CD4-positive, alpha-beta T cell treated with Interleukin-15 for 4 hours (primary cell): ENCODE measurements at places on chromosomes 2 and 18.
A peak's percentile ranks its signal among the peaks of the same experiment; 100 is the strongest.

DNA sequence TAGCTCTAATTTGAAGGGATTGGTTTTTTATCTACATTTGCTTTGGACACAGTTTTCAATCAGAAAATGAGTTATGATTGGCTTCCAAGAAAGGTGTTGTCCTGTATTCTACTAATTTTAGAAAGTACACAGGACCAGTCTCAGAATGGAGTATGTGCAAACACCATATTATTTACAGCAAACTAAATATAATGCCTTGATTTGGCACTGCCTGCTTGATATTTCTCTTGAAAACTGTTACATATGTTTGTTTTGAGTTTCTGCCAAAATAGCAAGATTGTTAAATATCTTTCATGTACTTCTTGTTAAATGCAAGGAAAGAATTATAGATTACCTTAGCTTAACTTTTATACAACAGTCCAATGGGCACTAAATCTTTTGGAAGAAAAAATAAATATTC, 694.9 kb downstream of the KCNJ3 start:
- DNase-seq, result no peak

DNA sequence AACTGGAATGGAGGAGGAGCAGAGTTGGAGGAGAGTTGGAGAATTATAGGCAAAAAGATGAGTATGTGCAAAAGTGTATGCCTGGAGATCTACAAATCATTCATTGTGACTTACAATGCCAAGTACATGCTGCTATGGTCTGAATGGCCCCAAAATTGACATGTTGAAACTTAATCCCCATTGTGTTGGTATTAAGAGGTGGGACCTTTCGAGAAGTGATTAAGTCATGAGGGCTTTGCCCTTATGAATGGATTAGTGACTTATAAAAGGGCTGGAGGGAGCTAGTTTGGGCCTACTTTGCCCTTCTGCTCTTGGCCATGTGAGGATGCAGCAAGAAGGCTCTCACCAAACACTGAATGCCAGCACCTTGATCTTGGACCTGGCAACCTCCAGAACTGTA, 6.3 kb upstream of the RBMS1 start:
- no peak for DNase-seq

DNA sequence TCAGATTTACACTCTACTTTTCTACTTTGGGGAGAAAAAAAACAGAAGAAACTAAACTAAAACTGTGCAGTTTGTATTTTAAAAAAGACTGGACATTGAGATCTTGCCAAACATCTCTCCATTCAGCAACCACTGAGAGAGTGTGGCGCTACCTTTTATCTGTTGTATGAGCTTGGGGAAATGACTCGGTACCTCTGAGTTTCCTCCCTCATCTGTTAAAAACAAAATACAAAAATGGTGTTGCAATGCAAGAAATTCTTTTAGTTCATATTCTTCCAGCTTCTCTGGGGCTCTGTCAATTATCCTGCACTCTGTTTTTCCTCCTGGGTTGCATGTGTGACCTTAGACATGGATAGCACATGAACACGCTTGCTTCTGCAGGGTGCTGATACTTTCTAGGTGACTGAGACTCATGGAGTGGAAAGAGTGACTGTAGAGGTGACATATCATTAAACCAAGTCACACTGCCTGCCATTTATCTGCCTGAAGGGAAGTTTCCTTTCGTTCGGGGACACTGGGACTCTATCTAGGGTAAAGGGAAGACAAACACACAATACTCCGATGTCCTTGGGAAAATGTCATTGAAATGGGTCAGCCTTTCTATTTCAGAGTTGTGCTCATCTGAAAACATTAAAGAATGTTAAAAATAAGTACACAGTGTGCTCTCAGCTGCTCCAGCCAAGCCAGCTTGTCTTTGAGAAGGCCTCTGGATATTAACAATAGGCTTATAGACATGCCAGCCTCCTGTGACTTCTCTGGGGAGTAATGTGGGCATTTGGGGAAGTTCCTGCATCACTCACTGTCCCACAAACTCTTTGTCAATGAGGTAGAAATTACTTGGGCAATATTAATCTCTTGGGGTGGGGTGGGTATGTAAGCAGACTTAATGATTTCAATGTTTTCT, 91.4 kb downstream of the TRIB2 start:
- no peak for DNase-seq

- no peak for DNase-seq
Measured at GRCh38 chr2:206890179-206890578, 49.1 kb upstream of the CPO start.

- peak; percentile 60 for DNase-seq
Measured at GRCh38 chr2:101012706-101013181, 10.7 kb downstream of the RPL31 start.

GRCh38 chr2:33425161-33425560, 51.3 kb upstream of the RASGRP3 start:
- no peak for DNase-seq

GRCh38 chr2:215799194-215799593, 214.2 kb downstream of the MREG start:
- no peak for DNase-seq

- peak; percentile 32 for DNase-seq
Measured at GRCh38 chr2:226798422-226799210, 1.0 kb downstream of the IRS1 start.

- no peak for DNase-seq
Measured at GRCh38 chr2:222582928-222583327, 73.0 kb downstream of the FARSB start.

GRCh38 chr18:59383851-59384250, 24.8 kb upstream of the LMAN1 start:
- DNase-seq, result no peak

DNA sequence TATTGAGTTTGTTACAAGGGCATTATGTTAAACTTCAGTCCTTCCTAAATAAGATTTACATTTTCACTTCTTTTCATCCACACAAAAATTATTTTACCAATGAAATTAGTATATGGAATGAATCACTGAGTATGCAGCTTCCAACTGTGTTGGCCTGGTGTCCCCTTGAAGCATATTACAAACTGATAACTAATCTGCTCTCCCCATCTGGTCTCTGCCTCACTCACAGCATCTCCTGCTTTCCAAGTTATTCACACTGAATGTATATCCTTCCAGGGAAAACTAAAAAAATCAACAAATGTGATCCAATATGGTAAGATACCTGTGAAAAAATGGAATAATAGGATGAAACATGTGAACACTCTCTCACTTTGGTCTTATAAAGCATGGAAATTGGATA, 90.0 kb upstream of the NYAP2 start:
- DNase-seq, result no peak

DNA sequence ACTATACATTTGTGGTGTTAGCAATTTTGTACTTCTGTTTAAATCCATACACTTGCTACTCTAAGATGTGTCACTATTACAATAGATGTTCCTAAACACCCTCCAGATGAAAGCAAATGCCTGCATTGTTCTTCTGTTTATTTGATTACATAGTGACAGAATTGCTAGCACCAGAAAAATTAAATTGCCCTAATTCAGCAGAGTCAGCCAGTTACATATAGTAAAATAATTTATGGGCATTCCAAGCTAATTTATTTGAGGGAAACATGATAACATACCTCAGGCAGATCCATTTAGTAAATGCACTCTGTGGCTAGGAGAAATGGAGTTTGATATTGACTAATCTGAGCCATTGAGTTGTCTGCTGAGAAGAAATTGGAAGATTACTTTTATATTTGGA, 347.1 kb upstream of the FSIP2 start:
- no peak for DNase-seq

DNA sequence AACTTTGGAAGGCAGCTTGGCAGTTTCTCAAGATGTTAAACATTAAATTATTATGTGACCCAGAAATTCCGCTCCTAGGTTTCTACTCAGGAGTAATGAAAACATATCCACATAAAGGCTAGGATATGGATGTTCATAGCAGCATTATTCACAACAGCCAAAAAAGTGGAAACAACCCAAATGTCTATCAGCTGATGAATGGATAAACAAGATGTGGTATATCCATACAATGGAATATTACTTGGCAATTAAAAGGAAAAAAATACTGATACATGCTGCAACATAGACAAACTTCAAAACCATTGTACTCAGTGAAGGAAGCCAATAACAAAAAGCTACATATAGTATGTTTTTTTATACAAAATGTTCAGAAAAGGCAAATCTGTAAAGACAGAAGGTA, 12.4 kb upstream of the FAM228A start:
- DNase-seq, result no peak

DNA sequence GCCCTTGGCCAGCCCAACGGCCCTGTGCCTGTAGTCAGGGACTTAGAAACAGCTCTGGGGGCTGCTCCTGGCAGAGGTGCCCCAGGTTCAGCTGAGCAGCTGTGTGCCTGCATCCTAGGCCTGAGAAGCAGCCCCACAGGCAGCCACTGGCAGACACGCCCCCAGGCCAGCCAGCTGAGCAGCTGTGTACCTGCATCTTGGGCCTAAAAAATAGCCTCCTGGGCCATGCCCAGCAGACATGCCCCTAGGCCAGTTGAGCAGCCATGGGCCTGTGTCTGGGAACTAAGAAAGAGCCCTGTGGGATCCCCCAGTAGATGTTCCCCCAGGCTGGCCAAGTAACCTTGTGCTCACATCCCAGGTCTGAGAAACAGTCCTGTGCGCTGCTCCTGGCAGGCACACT, 64.0 kb downstream of the TBR1 start:
- DNase-seq, result no peak

GRCh38 chr2:127516041-127516762, 10.1 kb downstream of the IWS1 start:
- no peak for DNase-seq

GRCh38 chr2:147681093-147681492, 163.7 kb upstream of the ACVR2A start:
- no peak for DNase-seq

- no peak for DNase-seq
Measured at GRCh38 chr2:238502956-238503791, 76.4 kb downstream of the ASB1 start.

- no peak for DNase-seq
Measured at GRCh38 chr2:151334082-151334815, 23.1 kb upstream of the TNFAIP6 start.

GRCh38 chr2:222554517-222554916, 101.4 kb downstream of the FARSB start:
- no peak for DNase-seq

DNA sequence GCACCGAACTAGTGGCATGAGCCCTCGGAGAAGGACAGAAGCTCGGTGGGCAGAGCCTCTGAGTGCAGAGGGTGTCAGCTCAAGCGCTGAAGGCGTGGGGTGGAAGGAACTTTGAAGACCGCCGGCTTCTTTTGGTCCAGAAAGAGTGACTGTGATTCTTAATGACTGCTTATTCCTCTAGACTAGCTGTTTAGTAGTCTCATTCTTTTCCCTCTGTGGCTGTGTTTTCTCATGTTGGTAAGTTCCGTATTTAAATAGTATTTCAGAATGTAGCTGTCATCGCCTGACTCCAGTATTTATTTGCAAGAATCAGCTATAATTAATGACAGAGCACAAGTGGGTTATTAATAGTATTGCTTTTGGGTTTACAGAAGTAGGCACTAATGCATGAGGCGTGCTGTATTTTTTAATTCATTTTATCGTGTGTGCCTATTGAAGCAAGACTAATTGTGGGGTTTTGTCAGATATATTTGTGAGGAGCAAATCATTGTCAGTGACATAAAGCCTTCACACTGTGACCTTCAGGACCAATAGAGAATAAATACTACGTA, 80.8 kb upstream of the NFATC1 start:
- DNase-seq, result no peak

GRCh38 chr18:38751898-38752297, 1186.3 kb upstream of the CELF4 start:
- no peak for DNase-seq

- DNase-seq, result no peak
Measured at GRCh38 chr2:141186413-141187074, 944.3 kb downstream of the LRP1B start.

DNA sequence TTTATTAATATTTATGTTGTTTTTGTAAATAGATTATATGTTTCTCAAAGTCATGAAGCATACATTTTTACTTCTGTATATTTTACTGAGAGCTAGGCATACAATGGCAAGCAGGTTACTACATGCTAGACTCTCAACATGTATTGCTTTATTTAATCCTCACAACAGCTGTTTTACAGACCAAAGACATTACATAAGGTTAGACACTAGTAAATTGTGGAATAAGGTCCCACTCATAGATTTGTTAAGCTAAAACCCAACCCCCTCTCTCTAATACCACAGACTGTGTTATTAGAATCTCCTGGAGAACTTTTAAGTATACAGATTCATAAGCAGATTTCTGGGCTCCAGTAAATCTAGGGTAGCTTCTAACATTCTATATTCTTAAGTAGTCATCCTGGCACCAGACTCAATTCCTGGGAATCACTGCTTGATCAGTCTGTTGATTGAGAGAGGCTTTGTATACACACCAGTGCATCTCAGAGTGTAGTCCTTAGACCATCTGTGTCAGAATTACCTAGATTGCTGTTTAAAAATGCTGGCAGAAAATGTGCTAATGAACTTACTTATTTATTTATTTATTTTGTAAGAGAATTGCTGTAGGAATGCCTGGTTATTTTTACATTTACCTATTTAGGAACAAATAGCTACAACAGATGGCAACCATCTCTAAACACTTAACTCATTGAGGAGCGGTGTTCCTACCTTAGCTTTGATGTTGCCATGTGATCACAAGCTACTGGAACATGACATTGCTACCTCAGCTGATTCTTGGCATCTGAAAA, 153.5 kb upstream of the CAVIN2 start:
- no peak for DNase-seq

DNA sequence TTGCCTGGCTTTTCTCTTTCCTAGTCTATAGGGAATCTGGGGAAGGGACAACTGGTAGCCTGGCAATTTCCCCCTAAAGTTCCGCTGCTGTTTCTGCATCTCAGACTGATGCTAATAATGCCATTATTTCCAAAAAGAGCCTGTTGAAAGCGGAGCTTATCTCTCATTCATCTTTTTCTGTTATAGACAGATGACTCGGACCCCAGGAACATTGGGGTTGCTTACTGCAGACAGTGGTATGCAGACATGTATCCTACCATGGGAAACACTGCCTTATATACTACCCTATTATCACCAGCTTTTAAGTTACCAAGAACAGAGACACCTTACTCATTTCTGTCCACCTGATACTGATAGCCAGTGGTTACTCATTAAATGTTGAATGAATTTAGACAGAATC, 15.3 kb downstream of the ETAA1 start:
- no peak for DNase-seq

DNA sequence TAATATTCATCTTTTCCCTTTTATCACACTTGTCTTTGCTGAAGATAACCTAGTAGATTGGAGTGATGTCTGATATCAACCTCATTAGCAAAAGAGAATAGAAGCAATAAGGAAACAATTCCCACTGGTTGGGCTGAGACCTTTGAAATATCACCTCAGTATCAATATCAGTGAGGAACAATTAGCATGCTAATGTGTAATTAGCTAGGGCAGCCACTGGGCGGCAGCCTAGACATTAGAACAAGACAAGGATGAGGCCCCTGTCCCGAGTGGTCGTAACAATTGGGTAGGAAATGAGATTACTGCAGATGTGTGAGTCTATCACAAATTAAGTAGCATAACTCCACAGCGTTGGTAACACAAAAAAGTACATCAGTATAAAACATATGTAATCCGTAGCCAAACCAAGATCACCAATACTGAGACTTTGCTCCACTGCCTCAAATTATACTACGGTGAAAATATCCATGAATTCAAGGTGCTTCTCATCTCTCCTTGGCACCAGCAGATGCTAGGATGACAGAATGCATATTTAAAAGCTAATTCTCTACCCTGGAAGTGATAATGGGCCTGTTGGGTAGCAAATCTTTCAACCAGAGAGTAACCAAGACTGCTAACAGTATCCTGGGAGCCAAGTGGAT, 99.1 kb downstream of the ALPK2 start:
- peak; percentile 70 for DNase-seq

- DNase-seq, result no peak
Measured at GRCh38 chr18:42268186-42268725, 313.2 kb downstream of the PIK3C3 start.
